ENCODE measurements at places on chromosomes 1 and 21. TPM values are rescaled to one million over a fixed set of nuclear protein-coding genes. Genes with fewer than 3 reads are reported as not detected.

GRCh38 chr1:30081379-30082102 is 641.8 kb downstream of the MATN1 start:
- DNase-seq = no peak

Gene ETV3L
- total RNA-seq = not detected

DNA sequence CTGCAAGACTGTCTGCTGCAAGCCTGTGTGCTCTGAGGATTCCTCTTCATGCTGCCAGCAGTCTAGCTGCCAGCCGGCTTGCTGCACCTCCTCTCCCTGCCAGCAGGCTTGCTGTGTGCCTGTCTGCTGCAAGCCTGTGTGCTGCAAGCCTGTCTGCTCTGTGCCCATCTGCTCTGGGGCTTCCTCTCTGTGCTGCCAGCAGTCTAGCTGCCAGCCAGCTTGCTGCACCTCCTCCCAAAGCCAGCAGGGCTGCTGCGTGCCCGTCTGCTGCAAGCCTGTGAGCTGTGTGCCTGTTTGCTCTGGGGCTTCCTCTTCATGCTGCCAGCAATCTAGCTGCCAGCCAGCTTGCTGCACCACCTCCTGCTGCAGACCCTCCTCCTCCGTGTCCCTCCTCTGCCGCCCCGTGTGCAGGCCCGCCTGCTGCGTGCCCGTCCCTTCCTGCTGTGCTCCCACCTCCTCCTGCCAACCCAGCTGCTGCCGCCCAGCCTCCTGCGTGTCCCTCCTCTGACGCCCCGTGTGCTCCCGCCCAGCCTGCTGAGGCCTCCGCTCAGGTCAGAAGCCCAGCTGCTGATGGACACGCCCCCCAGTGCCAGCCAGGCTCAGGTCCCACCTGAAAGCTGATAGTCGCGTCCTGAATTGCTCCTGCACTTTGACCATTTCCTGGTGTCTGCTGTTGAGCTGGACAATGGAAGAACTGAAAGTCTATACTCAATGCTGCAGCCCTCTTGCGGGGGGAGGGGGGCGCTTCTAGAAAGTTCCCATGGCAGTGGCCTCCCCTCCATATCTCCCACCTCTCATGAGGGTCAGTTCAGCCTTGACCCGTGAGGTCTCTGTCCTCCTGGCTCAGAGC is 1.2 kb downstream of the KRTAP10-4 start:
- DNase-seq = no peak

Gene RNPC3
- total RNA-seq = 11.3 TPM

DNA sequence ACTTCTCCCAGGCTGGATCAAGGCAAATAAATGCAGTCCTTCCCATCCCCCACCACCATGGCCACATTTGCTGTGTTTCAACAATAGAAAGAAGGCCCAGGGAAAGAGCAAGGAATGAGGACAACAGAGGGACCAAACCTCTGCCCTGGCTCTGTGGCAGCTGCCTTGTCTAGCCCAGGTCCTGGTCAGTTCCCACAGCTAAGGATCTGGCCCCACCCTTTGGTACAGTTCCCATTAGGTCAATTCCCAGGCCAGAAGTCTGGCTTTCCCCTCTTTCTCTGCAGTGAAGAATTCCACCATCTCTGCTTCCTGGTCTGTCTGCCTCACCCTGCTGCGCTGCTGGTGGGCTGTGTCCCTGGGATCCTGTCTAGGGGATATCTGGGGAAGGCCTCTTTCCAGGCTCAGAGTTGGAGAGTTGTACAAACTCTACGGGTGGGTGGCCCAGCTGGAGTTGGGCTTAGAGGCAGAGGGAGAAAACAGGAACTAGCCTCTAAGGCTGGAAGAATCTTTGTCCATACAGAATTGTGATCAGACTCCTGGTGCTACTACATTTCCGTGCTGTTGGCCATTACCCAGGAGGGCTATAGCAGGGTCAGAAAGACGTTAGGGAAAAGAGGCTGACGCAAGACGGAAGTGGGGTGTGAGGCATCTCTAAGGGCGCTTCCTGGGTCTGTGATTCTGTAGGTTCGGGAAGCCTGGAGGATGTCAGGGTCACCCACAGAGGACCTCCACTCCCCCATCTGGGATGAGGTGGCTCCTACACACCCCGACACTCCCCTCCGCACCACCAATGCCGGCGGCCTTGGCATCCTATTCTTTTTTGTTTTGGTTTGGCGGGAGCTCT is 953 bp upstream of the NDUFS2 start:
- no peak for DNase-seq

GRCh38 chr1:218346391-218347204 is 1.5 kb downstream of the TGFB2 start:
- peak; percentile 41 for DNase-seq

Gene ANKRD65
- not detected for total RNA-seq

All from astrocyte (in vitro differentiated cells and primary cell).